ENCODE measurements at places on chromosomes 3 and 15.

- DNase-seq = no peak
Observed at GRCh38 chr3:72516361-72516760, 331.9 kb downstream of the SHQ1 start.

GRCh38 chr3:101876142-101876541 lies 26.8 kb downstream of the NFKBIZ start:
- DNase-seq = no peak

DNA sequence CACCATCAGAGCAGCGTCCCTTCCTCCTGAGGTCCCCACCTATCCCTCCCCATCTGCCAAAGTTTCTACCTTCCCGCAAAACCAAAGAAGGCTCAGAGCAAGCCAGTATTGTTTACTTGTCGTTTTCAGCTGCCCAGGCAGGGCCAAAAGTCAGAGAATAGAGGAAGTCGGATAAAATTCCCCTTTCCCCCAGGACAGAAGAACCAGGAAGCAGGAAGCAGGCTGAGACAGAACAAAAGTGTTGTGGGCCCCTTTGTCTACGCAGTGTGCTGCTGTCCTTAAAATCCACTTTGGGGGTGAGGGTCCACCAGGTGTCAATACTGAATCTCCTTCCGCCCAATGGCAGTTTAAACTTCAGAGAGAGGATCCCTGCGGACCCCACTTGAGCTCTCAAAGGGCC lies 18.5 kb upstream of the RPL32 start:
- DNase-seq = no peak

DNA sequence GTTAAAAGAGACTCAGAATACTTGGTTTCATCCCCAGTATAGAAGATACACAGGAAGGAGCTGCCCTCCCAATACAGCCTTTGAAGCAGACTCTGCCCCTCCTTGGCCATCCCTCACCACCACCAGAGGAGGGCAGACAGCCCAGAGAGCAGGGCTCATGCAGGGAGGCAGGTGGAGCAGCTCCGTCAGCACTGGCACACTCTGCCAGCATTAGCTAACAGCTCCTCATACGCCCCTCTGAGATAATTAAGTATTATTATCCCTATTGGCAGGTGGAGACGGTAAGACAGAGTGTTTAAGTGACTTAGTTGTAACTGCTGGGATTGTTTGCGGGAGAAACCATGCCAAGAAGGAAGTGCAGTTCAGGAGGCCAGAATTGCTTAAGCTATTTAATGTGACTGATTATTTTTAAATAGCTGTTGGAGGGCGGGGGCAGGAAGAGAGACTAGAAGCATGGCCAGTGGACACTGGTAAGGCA lies 434.0 kb downstream of the EPHB1 start:
- DNase-seq = no peak

DNA sequence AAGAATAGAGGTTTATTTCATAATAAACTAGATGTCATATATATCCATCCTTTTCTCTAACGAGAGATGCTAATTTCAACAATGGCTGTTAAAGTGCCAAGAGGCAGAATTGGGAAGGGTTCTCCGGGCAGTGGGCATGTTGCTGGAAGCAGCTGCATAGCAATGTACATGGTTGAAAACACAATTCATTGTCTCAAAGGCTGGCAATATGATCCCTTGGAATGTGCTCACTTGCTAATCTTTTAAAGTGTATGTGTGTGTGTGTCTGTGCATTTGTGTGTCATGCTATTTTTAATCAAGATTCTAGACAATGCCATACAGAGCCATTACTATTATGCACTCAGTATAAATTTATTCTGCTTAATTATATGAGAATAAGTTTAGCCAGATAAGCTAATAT lies 1020.3 kb downstream of the NAALADL2 start:
- no peak for DNase-seq

GRCh38 chr15:85929786-85930185 lies 135.1 kb upstream of the KLHL25 start:
- DNase-seq = no peak

DNA sequence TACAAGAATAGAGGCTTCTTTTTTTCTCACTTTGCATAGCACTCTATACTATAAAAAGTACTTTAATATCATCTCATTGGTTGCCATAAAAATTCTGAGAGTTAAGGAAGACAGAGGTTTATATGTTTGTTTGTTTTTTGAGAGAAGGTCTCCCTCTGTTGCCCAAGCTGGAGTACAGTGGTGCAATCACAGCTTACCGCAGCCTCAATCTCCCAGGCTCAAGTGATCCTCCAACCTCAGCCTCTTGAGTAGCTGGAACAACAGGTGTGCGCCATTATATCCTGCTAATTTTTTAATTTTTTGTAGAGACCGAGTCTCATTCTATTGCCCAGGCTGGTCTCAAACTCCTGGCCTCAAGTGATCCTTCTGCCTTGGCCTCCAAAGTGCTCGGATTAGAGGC lies 250.2 kb downstream of the LPP start:
- DNase-seq = no peak

- DNase-seq = no peak
Observed at GRCh38 chr3:58617338-58617761, 40.2 kb upstream of the FAM107A start.

- DNase-seq = no peak
Observed at GRCh38 chr15:25717457-25718168, 145.5 kb downstream of the ATP10A start.

- no peak for DNase-seq
Observed at GRCh38 chr3:127137113-127137512, 55.8 kb upstream of the PRR23E start.

DNA sequence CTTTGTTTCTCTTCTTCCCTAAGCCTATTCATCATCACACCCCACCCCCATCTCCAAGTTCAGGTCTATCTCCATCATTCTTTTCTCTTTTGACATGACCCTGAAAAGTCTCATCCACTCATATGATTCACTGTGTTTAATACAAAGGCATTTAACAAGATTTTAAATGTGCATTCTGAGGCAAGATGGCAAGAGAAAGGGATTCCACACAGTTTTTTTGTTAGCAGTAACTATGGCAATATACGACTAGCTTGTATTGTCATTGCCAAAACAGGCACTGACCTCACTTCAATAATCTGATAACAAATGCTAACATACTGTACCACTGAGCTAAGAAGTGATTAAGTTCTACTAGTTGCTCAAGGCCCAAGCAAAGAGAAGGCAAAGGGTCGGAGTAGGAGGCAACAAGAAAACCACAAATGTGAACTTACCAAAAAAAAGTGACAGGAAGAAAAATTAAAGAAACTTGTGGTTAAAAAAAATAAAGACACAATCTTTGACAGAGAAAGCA lies 53.2 kb downstream of the FBN1 start:
- DNase-seq = no peak

GRCh38 chr3:177603148-177603603 lies 405.9 kb upstream of the TBL1XR1 start:
- DNase-seq = no peak

DNA sequence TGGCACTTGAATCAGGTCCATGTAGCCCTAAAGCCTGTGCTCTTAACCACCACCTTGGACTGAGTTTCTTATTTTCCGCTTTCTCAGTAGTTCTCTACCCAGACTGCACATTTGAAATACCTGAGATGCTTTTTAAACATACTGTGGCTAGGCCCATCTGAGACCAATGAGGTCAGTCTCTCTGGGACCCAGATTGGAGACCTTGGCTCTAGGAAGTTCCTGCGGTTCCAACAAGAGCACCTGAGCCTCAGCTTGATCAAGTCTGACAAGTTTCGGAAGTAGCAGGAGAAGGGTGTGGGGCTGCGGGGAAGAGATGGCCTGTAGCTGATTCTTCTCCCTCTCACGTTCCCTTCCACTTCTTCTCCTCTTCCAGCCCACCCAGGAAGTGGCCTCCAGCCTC lies 11.5 kb upstream of the TSEN2 start:
- DNase-seq = no peak

DNA sequence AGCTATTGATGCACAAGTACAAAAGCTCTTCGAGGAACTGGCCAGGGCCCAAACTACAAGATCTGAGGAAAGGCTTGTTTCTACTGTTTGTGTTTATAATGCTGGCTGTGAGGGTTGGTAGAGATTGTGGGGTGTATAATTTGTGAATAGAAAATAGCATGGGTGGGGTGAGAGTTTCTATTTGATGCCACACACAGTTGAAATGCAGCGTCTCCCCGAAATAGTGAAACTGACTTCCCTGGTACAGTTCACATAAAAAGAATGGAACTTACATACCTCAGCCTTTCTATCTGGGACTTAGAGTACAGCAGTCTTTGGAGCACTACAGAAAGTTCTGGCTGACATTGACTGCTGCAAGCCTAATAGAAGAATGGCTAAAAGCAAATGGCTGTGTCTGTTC lies 91.3 kb downstream of the DTWD1 start:
- no peak for DNase-seq

- DNase-seq = no peak
Observed at GRCh38 chr3:46571684-46572083, 5.6 kb upstream of the LRRC2 start.

DNA sequence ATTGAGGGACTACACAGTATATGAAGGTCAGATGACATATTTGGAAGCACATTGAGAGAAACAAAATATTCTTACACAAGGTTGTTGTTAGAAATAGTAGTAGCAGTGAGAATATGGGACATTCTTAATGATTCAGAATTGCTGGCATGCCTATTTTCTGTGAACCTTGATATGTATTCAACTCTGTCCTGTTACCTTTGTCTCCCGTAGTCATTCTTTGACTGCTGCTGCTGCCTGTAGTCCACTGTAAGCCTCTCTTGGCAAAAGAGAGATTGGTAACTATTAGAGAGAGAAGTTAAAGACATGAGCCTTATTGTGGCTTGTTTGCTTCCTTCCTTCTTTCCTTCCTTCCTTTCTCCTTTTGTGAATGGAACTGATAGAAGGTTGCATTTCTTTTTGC lies 64.5 kb downstream of the TCF12 start:
- no peak for DNase-seq

GRCh38 chr15:28915935-28916334 lies 30.2 kb downstream of the APBA2 start:
- no peak for DNase-seq

DNA sequence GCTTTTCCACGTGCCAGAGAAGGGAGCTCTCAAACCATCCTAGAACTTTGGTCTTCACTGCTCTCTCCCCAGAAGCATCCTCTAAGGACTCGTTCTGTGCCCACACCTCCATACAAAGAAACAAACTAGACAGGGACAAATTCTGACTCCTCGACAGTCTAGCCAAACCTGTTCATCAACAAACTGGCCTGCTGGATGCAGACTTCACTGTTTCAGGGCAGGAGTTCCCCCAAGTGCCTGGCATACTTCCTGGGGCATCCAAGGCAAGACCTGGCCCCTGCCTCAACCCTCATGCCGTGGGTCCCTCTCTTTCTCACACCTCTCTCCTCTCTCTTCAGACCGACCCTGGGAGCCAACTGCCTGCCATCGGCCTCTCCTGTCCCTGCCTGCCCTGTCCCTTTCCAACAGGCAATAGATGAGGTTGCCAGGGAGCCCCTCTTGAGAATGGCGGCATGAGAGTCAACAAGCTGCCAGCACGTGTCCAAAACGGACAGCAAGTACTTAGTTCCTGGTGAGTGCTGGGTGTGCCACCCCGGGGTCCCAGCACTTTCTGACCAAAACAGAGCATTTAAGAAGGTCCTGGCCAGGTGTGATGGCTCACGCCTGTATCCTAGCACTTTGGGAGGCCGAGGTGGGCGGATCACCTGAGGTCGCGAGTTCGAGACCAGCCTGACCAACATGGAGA lies 79.1 kb upstream of the HES1 start:
- DNase-seq = no peak

DNA sequence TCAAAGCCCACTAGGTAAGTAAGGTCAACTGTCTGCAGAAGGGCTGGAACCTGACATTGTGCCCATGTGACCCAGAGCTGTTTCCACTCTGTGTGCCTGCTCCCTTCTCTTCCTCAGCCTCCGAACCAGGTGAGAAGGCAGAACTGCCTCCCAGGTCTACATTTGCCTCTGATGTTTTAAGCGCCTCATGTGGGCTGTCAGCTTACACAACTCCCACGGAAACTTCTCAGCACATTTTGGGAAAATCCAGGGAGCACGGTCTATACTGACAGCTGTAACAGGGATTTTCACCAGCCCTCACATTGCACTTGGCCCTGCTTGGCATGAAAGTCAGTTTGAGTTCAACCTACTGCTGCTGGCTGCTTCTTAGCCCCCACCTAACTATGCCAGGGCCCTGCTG lies 46.9 kb upstream of the SLC24A5 start:
- no peak for DNase-seq

DNA sequence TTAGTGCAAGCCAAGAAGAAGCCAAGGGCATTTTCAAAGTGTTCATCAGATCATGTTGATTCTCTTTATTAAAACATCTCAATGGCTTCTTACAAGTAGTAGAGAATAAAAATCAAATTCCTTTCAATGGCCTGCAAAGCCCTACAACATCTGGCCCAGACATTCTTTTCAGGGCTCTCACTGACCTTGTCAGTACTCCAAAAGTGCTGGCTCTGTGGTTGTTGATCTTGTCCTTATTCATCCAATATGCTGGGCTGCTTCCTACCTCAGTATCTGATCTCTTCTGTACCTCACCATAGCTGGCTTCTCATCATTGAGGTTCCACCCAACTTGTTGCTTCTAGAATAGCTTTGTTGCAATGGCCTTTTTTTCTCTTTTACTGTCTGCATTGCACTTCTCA lies 74.0 kb upstream of the SAMMSON start:
- DNase-seq = no peak

DNA sequence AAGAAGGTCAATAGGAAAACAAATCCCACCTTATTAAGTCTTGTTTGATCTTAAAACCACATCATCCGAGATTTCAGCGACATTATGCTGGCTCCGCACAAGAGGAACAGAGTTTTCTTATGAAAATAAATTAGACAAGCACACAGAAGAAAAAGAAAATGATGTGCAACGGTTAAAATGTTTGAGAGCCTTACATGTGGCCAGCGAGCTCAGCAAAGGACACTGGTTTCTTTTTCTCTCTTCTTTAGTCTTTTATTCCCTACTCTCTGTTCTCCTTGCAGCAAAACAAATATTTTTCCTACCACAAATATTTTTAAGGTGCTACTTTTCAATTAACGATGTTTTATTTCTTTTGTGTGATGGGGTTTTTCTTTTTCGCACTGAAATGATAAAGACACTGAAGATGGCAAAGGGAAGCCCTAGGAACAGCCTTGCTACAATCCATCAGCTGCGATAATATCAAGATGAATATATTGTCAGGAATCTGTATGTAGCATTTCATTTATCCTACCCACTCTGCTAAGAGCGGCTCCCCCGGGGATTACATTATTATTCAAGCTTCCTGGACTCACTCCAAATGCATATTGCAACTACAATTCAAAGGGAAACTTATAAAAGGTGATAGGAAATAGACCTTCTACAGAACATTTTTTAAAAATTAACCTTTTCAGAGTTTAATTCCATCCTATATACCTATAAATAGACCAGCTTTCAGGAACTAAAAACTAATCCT lies 72.9 kb downstream of the ANXA2 start:
- DNase-seq = no peak

Data from T-helper 2 cell (primary cell).